ENCODE measurements at places on chromosomes 16 and 17.

DNA sequence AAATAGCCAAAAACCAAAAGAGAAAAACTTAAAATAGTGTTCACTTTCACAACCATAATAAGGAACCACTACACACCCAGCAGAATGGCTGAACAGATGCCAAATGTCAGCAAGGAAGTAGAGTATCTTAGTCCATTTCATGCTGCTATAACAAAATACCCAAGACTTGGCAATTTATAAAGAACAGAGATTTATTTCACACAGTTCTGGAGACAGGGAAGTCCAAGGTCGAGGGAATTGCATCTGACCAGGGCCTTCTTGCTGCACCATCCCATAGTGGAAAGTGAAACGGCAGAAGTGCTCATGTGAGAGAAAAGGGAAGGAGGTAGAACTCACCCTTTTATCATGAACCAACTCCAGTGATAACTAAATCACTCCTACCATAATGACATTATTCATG, 33.8 kb upstream of the CCL22 start:
- no peak for DNase-seq

DNA sequence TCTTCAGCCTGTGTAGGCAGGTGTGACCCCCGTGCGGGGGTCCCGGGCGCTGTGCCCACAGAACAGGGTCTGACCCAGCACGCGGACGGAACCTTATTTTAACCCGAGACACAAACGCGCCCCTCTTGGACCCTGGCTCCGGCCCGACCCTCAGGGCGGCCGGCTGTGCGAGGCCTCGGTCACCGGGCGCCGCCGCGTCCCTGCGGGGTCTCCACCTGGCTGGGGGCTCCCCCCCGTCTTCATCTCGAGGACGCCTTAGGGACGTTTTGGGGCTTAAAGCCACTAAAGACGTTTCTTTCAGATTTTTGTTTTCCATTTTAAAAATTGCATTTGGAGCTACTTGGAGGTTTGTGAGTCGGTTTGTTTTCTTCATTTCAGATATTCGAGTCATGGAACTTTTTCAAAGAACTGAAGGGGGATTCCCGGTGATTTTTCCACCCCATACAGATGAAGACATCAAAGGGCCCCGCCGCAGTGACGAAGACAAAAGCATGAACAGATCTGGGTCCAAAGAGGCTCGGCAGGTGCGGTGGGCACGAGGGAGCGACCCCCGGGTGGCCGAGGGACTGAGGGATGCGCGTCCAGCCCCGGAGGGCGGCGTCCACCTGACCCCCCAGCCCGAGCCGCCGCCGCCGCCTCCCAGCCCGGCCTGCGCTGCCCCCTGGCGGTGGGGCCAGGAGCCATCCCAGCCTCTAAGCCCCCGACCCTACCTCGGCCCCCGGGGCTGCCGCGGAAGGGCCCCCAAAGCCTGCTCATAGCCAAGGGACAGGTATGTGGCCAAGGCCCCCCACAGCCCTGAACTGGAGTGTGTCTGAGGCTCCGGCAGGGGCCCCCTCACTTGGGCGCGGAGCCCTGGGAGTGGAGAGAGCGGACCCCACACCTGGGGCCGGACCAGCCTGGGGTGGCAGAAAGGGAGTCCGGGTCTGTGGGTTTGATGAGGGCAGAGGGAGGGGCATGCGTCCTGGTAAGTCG, 3.8 kb upstream of the CD7 start:
- DNase-seq: no peak

- no peak for DNase-seq
Measured at GRCh38 chr17:8066841-8067775, 20.4 kb downstream of the ALOX12B start.

DNA sequence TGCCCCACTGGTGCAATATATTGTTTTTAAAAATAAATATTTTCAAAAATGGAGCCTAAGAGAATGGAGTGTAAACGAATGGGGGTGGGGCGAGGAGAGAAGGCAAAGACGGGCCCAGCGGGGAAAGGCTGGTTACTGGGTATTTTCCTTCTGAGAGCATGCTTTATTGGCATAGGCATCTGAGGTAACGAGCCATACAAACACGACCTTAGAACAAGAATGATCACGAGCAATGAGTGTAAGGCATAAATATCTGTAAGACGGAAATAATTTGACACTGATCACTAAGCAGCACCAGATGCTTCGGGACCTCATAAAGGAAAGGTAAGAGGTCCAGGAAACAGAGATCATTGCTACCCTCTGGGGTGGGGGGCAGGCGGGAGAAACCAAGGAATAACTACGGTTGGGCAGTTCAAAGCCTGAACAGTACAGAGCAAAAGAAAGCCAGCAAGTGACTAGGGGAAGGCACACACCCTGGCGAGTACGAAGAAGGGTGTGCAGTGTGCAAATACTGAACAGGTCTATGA, 959 bp downstream of the SSH2 start:
- no peak for DNase-seq

DNA sequence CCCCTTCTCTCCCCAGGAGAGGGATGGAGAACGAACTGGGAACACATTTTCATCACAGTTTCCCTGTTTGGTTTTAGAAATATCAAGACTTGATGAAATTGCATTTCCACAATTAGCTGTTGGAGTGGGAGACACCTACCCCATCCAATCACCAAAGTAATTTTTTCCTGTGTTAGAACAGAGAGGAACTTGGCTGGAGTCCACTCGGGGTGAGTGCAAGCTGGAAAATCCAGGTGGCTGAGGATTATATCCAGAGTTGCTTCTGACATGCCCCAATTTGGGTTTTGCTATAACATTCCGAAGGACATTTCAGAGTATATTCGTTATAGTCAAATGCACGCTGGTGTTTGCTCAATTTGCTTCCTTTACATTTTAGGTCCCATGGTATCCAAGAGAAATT, 231.8 kb downstream of the C16orf95 start:
- no peak for DNase-seq

All from SW 1271 (cell line).